ENCODE measurements at places on chromosomes 2 and 18.
A peak's percentile ranks its signal among the peaks of the same experiment; 100 is the strongest.

GRCh38 chr18:36655074-36655473 lies 173.7 kb downstream of the TPGS2 start:
- no peak overlapping the region for H3K4me3 ChIP-seq
- no peaks in the 10 kb centered on the region for H3K27me3 ChIP-seq
- no peak overlapping the region for H3K27ac ChIP-seq
- no peaks in the 10 kb centered on the region for H3K36me3 ChIP-seq

GRCh38 chr2:241898463-241899270 lies 29.1 kb downstream of the RTP5 start:
- H3K27ac ChIP-seq, result no peak overlapping the region
- H3K36me3 ChIP-seq, result no peaks in the 10 kb centered on the region
- no peaks in the 10 kb centered on the region for H3K4me1 ChIP-seq
- H3K4me3 ChIP-seq, result no peak overlapping the region
- DNase-seq, result no peak

- DNase-seq, result no peak
- H3K27me3 ChIP-seq, result no peaks in the 10 kb centered on the region
- no peak overlapping the region for H3K4me3 ChIP-seq
- no peaks in the 10 kb centered on the region for H3K36me3 ChIP-seq
- H3K27ac ChIP-seq, result no peak overlapping the region
- no peaks in the 10 kb centered on the region for H3K4me1 ChIP-seq
Measured at GRCh38 chr2:11187083-11187619, 31.9 kb downstream of the SLC66A3 start.

- H3K4me1 ChIP-seq, result no peaks in the 10 kb centered on the region
- H3K36me3 ChIP-seq, result no peaks in the 10 kb centered on the region
- DNase-seq, result no peak
- H3K27me3 ChIP-seq, result no peaks in the 10 kb centered on the region
- no peak overlapping the region for H3K4me3 ChIP-seq
Measured at GRCh38 chr2:80238692-80239469, 65.7 kb downstream of the LRRTM1 start.

DNA sequence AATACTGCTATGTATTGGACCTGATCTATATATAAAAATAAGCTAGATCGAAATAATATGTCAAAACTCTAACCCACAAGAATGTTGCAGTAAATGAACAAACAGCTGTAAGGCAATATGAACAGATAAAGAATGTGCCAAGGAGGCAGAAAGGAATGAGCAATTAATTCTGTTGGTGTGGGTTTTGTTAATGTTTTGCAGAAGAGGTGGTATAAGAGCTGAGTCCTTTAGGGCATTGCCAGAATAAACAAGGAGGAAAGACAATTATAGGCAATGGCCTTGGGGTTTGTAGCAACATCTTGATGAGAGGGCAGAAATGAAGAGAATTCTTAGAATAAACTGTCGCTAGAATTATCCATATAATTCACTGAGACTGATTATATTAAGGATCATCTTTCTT lies 240.9 kb upstream of the GULP1 start:
- no peak overlapping the region for H3K4me3 ChIP-seq
- H3K4me1 ChIP-seq, result no peaks in the 10 kb centered on the region
- no peak for DNase-seq
- H3K27ac ChIP-seq, result no peak overlapping the region

- no peaks in the 10 kb centered on the region for H3K4me1 ChIP-seq
- no peaks in the 10 kb centered on the region for H3K27me3 ChIP-seq
- no peak for DNase-seq
- no peaks in the 10 kb centered on the region for H3K36me3 ChIP-seq
- no peak overlapping the region for H3K27ac ChIP-seq
Measured at GRCh38 chr2:205161156-205161839, 521.0 kb upstream of the NRP2 start.

DNA sequence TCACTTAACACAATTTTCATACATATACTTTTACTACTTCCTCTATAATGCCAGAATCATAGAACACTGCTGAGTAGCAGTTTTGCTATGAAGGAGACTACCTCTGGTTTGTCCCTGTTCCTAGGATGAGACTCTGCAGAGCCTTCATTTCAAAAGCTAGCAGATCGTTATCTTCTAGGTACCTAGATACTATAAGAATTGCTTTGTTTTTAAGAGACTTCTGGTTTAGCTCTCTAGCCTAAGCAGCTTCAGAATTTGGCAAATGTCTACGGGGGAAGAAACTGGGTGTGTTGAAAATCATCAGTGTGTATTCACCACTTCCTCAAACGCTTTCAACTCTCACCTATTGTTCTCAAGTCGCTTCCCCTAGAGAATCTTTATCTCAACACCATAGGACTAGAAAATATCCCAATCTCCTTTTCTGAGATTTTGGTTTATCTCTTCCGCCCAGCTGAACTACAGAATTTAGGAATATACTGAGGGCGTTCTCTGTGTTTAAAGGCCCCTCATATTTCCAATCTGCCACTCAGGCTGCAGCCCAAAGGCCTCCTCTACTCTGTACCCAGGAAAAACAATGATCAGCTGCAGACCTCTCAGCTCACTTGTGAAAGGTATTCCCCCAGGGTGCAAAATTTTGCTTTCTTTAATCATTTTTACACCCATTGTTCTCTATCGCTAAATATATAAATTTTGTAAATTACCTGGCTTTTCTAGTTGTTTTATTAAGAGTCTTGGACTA lies 28.7 kb downstream of the SMAD2 start:
- peaks cover 14% of the 10 kb centered on the region for H3K4me1 ChIP-seq
- H3K27me3 ChIP-seq, result no peaks in the 10 kb centered on the region
- H3K4me3 ChIP-seq, result peak overlapping the region; percentile 36
- peak overlapping the region; percentile 77 for H3K27ac ChIP-seq
- H3K36me3 ChIP-seq, result no peaks in the 10 kb centered on the region

DNA sequence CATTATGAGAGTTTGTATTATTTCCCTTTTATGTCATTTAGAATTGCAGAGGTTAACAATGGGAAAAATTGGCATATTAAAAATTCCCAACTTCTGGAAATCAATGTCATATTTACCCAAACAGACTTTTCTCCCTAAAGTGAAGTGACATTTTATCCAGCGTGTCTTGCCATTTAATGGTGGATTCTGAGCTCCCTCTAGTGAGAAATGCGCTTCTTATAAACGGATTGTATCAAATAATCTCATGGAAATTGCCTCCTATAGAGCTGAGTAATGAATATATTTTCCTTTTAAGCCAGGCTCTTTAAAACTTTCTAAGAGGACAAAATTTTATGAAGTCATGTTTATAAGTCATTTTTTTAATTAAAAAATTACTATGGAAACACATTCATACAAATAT lies 5.7 kb upstream of the GCFC2 start:
- H3K4me3 ChIP-seq, result no peak overlapping the region
- peaks cover under 1% of the 10 kb centered on the region for H3K4me1 ChIP-seq
- no peaks in the 10 kb centered on the region for H3K36me3 ChIP-seq
- H3K27ac ChIP-seq, result no peak overlapping the region
- no peak for DNase-seq
- H3K27me3 ChIP-seq, result no peaks in the 10 kb centered on the region

- H3K4me3 ChIP-seq, result no peak overlapping the region
- H3K4me1 ChIP-seq, result no peaks in the 10 kb centered on the region
- DNase-seq, result no peak
- H3K27me3 ChIP-seq, result no peaks in the 10 kb centered on the region
Measured at GRCh38 chr2:211545582-211545981, 989.2 kb downstream of the CPS1 start.

DNA sequence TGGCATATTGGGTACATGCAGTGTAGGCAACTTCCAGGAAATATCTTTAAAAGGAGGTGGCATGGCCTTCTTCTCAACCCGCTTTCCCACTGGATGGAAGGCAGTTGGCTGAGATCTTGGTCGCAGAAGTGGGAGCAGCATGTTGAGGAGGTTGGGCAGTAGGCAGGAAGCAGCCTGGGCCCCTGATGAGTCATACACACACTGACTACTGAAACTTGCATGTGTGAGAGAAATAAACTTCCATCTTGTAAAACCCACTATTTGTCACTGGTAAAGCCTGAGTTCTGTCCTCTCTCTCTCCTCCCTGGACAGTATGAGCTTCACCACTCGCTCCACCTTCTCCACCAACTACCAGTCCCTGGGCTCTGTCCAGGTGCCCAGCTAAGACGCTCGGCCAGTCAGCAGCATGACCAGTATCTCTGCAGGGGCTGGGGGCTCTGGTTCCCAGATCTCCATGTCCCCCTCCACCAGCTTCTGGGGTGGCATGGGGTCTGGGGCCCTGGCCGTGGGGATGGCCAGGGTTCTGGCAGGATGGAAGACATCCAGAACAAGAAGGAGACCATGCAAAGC lies 233.8 kb upstream of the SPRED2 start:
- peak overlapping the region; percentile 76 for H3K27ac ChIP-seq
- H3K4me3 ChIP-seq, result no peak overlapping the region
- peak; percentile 54 for DNase-seq
- H3K27me3 ChIP-seq, result no peaks in the 10 kb centered on the region

DNA sequence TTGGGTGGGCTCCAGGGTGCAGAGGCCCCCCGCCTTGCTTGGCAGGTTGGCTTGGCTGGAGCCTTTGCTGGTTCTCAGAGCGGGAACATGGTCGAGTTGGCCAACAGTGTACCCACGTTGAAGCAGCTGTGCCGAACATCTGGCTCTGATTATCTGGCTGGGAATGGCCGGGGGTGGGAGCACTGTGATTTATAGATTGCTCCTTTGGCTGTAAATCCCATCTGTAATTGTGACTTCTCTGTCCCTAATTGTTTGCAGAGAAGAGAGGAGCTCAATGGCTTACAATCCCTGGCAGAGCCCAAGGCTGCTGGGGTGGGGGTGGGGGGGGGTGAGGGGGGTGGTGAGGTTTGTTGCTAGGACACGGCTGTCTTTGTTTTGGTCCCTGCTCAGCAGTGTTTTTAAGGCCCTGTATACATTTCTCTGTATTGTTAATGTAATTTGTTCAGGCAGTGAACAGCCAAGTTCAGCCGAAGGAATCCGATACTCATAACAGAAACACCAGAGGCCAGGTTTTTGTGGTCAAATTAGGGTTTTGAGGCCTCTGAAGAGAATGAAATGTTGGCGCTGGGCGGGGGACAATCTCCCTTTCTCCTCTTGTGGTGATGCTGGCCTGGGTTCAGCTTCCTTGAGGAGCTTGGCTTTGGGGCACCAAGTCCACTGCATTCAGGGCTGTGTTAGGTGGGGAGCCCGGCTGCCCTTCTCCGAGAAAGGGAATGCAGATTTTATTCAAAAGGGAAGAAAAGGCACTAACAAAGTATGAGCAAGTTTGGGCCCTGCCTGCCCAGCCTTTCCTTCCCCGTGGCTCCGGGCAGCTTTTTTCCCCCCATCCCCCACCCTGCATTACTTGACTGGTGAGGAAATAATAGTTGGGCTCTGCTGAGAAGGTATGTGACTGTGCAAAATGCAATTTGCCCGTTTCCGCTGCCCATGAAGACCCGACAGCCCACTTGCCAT lies 82.5 kb downstream of the TCF7L1 start:
- H3K4me1 ChIP-seq, result no peaks in the 10 kb centered on the region
- DNase-seq, result no peak
- H3K36me3 ChIP-seq, result no peaks in the 10 kb centered on the region
- H3K27ac ChIP-seq, result no peak overlapping the region
- no peaks in the 10 kb centered on the region for H3K27me3 ChIP-seq

- no peak overlapping the region for H3K4me3 ChIP-seq
- no peaks in the 10 kb centered on the region for H3K27me3 ChIP-seq
- no peaks in the 10 kb centered on the region for H3K36me3 ChIP-seq
- H3K4me1 ChIP-seq, result no peaks in the 10 kb centered on the region
- H3K27ac ChIP-seq, result no peak overlapping the region
- DNase-seq, result no peak
Measured at GRCh38 chr2:37189452-37190153, 1.1 kb upstream of the SULT6B1 start.

- H3K27ac ChIP-seq, result no peak overlapping the region
- no peak for DNase-seq
- no peaks in the 10 kb centered on the region for H3K36me3 ChIP-seq
- H3K27me3 ChIP-seq, result no peaks in the 10 kb centered on the region
- H3K4me3 ChIP-seq, result no peak overlapping the region
- peaks cover 9% of the 10 kb centered on the region for H3K4me1 ChIP-seq
Measured at GRCh38 chr2:8149985-8150539, 531.8 kb upstream of the ID2 start.

GRCh38 chr2:98736464-98736889 lies 5.5 kb upstream of the MGAT4A start:
- no peaks in the 10 kb centered on the region for H3K36me3 ChIP-seq
- H3K4me3 ChIP-seq, result no peak overlapping the region
- H3K27ac ChIP-seq, result no peak overlapping the region
- no peak for DNase-seq
- H3K27me3 ChIP-seq, result no peaks in the 10 kb centered on the region

GRCh38 chr2:240232264-240232915 lies 91.9 kb upstream of the OTOS start:
- DNase-seq, result no peak
- H3K4me3 ChIP-seq, result no peak overlapping the region
- H3K27ac ChIP-seq, result no peak overlapping the region

- no peaks in the 10 kb centered on the region for H3K36me3 ChIP-seq
- H3K27ac ChIP-seq, result no peak within 1 kb of the TSS
- H3K4me1 ChIP-seq, result no peaks in the 10 kb centered on the region
- H3K4me3 ChIP-seq, result no peak within 1 kb of the TSS
Measured at GRCh38 chr2:28495551-28496250, at the start of gene PLB1. Gene PLB1, plus strand, starts transcription at chr2:28496060. Its CDS starts 55 bp downstream, at chr2:28496115.

GRCh38 chr18:76498064-76498463 lies 3.0 kb upstream of the ZNF516 start:
- H3K4me3 ChIP-seq, result no peak overlapping the region
- DNase-seq, result no peak
- H3K27ac ChIP-seq, result peak overlapping the region; percentile 95
- H3K36me3 ChIP-seq, result no peaks in the 10 kb centered on the region
- peaks cover 9% of the 10 kb centered on the region for H3K4me1 ChIP-seq

GRCh38 chr18:43389163-43389562 lies 111.9 kb upstream of the SYT4 start:
- no peaks in the 10 kb centered on the region for H3K27me3 ChIP-seq
- H3K4me3 ChIP-seq, result no peak overlapping the region
- H3K27ac ChIP-seq, result no peak overlapping the region
- H3K36me3 ChIP-seq, result no peaks in the 10 kb centered on the region

DNA sequence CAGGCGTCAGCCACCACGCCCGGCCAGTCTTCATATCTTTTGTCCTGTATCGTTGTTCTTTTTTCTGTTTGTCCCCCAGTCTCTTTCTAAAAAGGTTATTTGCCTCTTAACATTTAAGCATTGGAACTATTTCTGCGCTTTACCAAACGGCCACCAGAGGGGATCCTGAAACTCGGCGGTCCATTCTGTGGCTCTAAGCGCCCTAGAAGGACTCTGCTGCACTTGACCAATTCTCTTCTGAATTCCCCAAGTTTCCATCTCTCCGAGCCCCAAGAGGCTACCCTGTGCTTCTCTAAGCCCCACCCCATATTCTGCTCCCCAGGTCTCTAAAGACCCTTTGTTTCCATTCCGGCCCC lies 33.1 kb upstream of the REG3G start:
- H3K27ac ChIP-seq, result no peak overlapping the region
- no peak overlapping the region for H3K4me3 ChIP-seq
- peaks cover 4% of the 10 kb centered on the region for H3K27me3 ChIP-seq
- no peaks in the 10 kb centered on the region for H3K36me3 ChIP-seq

DNA sequence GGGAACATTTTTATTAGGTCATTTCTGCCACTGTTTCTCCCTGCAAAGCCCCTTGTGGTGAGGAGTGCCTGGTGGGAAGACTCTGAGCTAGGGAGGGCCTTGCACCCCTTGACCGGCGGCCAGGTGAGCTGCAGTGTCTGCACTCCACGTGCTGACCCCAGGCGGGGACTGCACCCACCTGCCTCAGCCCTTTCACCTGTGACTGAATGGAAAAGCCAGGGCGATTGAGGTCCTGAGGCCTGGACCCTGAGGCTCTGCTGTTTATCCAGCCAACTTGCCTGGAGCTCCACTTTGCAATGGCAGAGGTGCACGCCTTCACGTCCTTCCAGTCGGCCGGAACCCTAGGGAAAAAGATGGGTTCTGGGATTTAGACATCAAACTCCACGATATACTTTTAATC lies 53.1 kb downstream of the TMEM18 start:
- H3K4me3 ChIP-seq, result no peak overlapping the region
- DNase-seq, result no peak
- H3K4me1 ChIP-seq, result no peaks in the 10 kb centered on the region
- H3K27ac ChIP-seq, result no peak overlapping the region
